ENCODE measurements at places on chromosomes 12 and 14.

GRCh38 chr14:64656986-64657385, 47.2 kb upstream of the PLEKHG3 start:
- DNase-seq: no peak

DNA sequence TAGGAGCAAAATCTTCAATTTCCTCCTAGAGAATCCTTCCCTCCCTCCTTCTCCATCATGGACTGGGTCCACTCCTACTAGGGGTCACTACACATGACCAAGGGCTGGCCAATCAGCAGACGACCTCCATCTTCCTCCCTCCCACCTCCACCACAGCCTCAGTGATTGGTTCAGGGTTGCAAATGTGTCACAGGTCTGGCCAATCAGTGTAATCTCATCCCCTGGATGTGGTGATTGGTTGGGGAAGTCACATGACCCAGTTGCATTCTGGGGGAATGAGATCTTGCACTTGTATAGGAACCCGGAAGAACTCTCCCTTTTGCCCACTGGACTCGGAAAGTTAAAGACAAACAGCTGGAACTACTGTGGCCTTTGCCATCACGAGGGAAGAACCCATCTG, 169.2 kb downstream of the PIWIL1 start:
- DNase-seq: no peak

GRCh38 chr14:96564389-96564788, 62.2 kb downstream of the PAPOLA start:
- no peak for DNase-seq

DNA sequence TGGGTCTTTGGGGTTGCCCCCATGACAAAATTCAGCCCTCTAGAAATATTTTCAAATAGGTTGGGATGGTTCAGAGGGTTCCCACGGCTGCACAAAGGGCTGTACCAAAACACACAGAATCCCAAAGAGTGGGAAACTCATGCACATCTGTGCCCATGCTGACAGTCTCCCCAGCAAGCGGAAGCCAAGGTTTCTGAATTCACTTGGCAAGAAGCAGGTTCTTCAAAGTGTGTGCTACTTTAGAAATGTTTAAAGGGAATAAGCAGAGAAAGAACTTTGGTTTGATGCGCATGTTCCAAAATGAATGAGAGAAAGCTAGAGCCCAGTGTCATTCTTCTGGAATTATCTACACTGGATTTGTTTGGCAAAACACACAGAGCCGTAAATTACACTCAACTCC, 46.7 kb downstream of the FOXN3 start:
- DNase-seq: no peak

DNA sequence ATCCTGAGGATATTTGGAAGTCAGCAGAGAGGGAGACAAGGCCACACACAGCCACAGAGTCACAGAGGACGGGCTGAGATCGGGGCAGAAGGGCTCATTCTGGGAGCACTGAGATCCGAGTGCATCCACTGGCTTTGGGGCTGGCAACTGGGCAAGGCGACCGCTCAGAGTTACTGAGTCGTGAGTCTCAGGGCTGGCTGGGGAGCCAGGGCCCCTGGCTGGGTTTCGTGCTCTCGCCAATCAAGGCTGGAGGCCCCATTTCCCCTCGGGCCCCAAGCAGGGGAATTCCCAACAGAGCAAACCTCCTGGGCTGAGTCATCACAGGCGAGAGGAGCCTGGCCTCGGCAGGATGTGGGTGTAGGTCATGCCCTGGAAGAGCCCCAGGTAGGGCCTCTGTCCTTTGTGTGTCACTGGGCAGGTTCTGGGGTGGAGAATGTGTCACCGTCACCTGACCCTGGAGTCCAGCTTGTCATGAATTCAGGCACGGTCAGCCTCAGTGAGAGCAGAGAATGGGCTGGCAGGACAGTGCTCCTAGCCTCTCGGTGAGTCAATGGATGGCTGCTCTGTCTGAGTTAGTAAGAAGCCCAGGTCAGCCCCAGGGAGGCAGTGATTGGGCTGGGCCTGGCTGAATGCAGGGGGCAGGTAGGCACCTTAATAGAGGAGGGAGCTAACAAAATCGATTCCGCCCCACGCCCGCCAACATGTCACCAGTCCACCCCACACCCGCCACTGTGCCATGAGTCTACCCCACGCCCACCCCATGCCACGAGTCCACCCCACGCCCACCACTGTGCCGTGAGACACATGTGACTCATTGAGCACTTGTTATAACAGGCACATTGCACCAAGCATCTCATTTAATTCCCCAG, 16.9 kb downstream of the ASB2 start:
- DNase-seq: peak; percentile 93

DNA sequence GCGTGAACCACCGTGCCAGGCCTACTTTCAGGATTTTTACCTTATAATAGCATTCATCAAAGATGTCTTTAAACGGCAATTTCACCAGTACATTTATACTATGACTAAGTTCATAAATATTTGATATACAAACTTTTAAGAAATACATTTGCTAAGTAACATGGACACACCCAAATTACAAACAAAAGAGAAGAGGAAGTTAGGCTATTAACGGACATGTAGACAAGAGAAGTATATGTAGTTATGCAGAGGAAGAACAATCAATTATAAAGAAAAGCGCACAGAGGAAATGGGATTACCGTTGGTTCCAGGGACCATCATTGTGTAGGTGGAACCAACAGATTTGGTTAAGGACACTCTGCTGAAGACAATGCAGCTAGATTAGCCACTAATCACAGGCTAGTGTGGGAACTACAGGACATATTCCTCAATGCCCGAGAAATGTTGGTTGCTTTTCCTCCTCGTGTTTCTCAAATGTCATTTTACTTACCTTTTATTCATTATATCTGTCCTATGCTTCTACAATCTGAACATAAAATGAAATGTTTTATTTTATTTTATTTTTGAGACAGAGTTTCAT, 24.0 kb upstream of the PKP2 start:
- DNase-seq: no peak

DNA sequence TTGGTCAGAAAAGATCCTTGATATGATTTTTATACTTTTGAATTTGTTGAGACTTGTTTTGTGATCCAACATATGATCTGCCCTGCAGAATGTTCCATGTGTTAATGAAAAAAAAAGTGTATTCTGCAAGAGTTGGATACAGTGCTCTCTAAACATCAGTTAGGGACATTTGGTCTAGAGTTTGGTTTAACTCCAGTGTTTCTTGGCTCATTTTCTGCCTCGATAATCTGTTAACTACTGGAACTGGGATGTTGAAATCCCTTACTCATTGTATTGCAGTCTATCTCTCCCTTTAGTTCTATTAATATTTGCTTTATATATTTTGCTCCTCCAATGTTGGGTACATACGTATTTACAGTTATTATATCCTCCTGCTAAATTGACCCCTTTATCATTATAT, 18.3 kb upstream of the TXNRD1 start:
- no peak for DNase-seq

DNA sequence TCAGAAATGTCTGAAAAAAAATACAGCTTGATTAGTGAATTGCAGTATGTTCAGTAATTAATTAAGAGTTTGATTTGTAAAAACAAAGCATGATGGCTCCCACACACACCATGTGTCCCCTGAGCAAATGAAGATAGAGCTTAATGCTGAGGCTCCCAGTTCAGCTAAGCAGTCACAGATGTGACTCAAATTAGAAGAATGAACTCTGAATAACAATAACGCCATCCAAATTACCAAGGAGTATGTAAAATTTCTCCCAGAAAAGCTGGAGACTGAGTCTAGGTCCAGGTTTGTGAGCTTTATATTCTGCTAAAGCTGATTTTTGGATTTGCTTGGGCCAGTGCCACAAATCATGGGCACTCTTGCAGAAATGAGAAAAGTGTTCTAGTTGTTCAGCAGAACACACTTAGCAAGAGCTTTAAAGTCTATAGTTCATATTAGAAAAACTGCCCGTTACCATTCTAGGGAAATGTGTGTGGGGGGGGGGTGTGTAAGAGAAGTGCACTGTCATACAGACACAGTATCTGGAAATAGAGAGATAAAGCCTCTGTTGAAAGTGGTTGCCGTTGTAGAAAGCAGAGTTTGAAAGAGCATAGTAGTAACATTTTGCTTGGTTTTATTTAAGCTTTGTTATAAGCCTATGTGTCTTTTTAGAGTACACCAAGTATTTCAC, 253.1 kb downstream of the BCAT1 start:
- no peak for DNase-seq

- no peak for DNase-seq
Measured at GRCh38 chr12:20339060-20339459, 29.3 kb upstream of the PDE3A start.

DNA sequence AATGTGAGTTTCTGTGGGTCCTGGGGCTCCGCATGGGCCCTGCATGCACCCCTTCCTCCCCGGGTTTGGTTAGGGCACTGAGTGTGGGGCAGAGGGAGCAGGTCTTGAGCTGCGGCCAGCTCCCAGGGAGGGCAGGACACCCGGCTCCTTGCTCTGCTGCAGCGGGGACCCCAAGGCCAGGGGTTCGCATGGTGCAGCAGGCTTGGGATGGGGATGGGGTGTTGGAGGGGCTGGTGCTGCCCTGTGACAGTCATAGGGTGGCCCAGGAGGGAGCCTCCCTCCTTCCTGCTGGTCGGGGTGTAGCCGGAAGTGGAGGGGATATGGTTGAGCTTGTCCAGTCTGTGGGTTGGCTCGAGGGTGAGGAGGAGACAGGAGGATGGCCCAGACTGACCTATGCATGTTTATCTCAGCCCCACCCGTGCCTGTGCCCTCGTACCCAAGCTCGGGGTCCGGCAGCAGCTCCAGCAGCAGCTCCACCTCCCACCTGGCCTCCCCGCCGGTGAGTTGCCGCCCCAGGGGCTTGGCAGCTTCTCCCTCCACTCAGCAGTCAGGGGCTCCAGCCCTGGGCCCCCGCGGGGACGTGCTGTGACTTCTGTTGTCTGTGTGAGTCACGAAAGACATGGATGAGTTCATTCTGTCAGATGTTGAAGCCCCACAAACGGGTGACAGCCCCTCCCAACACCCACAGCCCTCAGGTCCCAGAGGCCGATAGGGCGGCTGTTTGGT, 16.0 kb downstream of the ULK1 start:
- no peak for DNase-seq

DNA sequence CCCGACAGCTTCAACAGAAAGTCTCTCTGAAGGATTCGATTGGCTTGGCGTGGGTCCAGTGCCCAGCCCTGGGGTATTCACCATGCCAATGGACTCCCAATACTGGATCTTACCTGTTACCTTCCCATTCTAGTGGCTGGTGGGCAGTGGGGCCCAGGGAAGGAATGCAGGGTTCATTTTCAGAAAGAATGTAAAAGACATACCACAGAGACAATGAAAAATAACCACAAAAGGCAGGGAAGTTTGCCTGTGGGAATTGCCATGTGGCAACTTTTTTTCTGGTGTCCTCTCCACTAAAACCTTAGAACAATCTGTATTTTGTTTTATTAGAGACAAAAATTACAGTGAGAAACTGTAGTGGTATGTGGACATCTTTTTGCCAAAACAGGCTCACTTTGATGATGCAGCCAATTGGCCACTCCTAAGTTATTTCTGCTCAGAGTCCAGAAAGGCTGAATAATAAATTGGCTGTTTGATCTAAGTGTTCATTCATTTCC, 55.2 kb downstream of the PTGER2 start:
- no peak for DNase-seq

DNA sequence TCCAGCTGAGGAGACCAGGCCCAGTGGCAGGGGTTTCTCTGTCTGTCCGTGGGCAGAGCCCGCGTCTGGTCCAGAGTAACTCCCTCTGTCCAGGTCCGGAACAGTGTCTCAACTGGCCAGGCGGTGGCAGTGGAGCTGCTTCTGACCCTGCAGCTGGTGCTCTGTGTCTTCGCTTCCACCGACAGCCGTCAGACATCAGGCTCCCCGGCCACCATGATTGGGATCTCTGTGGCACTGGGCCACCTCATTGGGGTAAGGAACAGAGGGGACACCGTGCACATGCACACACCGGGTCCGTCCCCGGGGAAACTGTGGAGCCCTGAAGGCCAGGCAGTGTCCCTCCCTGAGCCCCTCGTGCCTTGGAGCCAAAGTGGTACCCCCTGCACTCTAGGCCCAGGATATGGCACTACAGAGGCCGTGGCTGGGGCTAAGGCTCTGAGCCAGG, 1.5 kb downstream of the AQP6 start:
- DNase-seq: no peak

DNA sequence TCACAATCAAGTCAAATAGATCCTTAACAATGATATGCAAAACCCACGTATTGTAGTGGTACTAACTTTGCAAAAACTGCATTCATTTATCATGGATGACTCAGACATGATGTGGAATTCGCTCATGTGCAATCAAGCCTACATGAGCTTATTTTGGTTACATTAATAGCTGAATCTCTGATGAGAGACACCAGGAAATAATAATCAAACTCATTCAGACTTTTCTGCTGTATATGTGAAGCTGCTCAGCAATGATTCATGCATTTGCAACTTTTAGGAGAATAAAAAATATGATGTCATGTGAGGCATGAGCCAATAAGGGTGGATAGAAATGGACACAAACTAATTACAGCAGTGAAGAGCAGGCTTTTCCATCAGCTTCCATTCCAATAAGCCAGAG, 1075.8 kb upstream of the TMEM132C start:
- DNase-seq: no peak

GRCh38 chr12:107243341-107243740, 150.0 kb upstream of the CRY1 start:
- no peak for DNase-seq

DNA sequence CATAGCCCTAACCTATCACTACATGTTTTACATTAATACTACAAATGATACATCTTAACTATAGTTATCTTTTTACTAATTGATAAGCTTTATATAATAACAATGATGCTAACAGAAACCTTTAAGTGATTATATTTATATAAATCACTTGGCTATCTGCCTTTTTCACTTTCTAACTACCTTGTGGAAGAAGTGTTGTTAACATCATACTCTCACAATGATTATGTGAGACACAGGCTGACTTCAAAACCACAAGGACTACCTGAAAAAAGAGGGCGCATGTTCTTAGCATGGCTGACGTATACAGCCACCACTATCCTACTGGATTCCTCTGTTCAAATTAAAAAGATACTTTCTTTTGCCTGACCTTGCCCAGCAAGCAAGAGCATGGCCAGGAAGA, 135.3 kb upstream of the SOX5 start:
- no peak for DNase-seq

GRCh38 chr12:110342157-110342556, 61.1 kb downstream of the ATP2A2 start:
- no peak for DNase-seq

DNA sequence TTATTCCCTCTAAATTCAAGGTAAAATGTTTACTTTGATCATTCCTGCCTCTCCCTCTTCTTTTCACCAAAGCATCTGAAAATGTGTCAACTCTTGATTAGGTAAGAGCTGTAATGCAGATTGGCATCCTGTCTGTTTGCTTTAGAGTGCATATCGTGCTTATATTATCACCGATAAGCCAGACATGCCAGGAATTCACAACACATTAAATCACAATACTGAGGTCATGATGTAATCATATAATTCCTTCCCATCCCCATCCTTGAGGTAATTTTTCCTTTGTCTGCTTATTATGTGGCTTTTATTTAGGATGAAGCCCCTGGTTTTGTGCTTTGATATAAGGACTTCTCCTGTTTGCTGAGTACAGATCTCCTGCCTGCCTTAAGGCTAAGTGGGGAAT, 10.2 kb downstream of the DDX47 start:
- DNase-seq: no peak

DNA sequence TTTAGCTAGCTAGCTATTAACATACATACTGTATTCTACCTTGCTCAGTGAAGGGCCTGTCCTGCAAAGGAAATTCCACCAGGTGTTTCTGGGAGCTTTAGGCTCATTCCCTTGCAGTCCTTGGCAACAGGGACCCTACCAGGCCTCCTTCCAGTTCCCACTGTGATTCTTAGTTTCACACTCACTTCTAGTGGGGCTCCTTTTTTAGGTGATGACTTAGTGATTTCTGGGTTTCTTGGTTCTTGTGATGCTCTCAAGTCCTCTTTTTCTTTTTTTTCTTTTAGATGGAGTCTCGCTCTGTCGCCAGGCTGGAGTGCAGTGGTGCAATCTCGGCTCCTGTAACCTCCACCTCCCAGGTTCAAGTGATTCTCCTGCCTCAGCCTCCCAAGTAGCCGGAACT, 10.4 kb upstream of the STRN3 start:
- no peak for DNase-seq

Measured in CD4-positive, alpha-beta T cell treated with Interferon alpha-2 for 1 hour (primary cell).